ENCODE measurements at places on chromosomes 6 and 20.

GRCh38 chr6:20833881-20834515 is 299.7 kb downstream of the CDKAL1 start:
- no peak for DNase-seq

- peak; percentile 64 for DNase-seq
Observed at GRCh38 chr20:13009682-13010406, 1.1 kb downstream of the SPTLC3 start.

GRCh38 chr20:8127553-8128255 is 4.4 kb upstream of the PLCB1 start:
- no peak for DNase-seq

DNA sequence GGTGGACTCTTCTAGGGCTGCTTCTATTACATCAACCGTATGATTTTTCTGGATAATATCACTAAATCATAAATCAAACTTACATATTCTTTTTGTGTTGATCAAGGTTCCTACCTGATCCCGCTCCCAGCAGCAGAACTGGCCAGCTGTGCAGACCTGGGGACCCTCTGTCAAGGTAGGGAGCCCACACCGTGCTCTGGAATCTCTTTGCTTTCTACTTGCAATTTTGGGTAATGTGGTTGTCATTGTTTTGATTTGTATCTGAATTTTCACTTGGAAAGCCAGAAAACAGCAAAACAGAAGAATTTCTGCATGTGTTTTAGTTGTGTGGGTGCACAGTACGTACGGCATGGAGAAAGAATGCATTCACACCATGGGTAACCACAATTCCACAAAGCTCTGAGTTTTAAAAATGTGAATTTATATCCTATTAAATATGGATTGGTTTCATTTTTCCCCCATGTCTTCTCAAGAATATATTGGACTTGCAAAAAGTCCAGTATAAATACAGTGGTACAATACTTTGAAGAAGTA is 80.1 kb downstream of the ADGRG6 start:
- DNase-seq = no peak

GRCh38 chr6:159217595-159218275 is 48.5 kb downstream of the FNDC1 start:
- DNase-seq = peak; percentile 36

GRCh38 chr20:9971746-9972145 is 63.0 kb upstream of the ANKEF1 start:
- DNase-seq = no peak

GRCh38 chr20:6959900-6960312 is 192.4 kb downstream of the BMP2 start:
- DNase-seq = no peak

All from RWPE1 (cell line).